ENCODE measurements at places on chromosomes 5 and 9.
A peak's percentile ranks its signal among the peaks of the same experiment; 100 is the strongest.

DNA sequence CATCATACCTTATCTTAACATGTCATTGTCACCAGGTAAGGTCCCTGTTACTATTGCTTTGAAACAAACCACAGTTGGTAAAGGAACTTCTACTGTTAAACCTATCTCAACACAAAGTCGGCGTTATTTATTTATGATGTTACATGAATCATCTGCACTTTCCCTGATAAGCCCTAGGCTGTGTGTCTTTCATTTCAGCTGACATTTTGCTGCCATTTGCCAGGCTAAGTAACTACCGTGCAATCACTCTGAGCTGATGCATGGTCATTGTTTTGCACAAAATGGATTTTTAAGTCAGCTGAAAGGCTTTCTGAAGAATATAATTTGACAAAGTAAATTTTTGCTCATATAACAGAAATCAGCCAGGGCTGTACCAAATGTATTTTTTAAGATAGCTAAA lies 546.5 kb downstream of the ZNF608 start:
- no peak for DNase-seq

- no peak for DNase-seq
These were observed 460 bp upstream of the ACO1 start for GRCh38 chr9:32384002-32384363.

DNA sequence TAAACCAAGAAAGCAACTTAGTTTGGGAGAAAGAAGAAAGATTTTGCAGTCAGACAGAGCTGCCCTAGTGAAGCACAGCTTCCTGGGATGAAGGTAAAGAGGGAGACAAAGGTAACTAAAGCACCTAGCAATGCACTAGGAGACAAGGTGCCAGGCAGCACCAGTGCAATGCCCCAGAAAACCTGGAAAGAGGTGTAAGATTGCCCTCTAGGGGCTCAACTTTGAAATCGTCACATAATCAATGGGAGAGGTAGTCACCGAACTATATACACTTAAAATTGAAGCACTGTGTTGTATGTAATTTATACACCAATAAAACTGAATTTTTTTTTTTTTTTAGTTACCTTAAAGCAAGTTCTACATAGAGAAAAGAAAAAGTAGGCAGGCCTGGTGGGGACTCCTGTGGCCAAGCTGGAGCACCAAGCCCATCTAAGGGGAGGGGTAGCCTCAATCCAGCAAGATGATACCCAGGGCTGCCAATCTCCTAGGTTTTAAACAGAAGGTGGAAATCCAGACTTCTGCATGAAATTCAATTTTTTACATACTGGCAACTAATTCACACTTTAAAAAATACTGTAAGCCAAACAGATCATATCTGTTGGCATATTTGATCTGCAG lies 48.2 kb downstream of the CDK5RAP2 start:
- DNase-seq, result peak; percentile 15

DNA sequence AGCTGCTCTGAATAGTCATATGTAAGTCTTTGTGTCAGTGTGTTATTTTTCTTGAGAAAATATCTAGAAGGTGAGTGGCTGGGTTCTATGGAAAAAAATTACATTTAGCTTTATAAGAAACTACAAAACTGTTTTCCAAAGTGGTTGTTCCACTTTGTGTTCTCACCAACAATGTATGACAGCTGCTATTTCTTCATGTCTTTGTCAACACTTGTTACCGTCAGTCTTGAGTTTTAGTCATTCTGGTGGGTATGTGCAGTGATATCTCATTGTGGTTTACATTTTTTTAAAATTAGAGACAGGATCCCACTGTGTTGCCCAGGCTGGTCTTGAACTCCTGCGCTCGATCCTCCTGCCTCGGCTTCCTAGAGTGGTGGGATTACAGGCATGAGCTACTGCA lies 246.4 kb downstream of the PJA2 start:
- no peak for DNase-seq

DNA sequence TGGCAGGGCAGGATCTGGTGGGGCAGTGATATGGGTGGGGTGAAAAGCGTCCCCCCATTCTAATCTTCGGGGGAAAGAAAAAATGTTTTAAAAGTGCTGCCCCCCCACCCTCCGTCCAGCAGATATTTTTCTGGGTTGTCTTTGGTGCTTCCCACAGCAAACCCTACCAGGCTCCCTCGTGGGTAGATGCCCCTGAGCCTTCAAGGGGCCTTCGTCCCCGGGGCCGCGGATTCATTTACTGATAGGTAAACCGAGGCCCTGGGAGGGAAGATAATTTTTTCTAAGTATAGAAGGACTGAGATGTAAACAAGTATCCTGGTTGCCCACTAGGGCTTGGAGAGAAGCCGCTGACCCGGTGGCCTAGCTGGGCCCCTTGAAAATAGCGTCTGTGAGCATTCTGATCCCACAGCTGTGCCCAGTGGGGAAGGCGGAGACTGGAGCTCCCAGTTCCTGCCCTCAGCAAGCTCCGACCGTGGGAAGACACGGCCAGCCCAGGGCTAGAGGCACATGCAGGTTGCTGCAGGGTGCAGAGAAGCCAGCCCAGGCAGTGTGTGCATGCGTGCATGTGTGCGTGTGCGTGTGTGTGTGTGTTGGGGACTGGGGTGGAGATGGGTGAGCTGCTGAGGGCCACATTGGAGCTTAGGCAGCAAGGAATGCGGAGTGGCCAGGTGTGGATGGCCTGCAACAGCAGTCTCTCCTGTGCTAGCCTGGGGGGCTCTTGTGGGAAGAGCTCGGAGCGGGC lies 6.0 kb upstream of the RXRA start:
- DNase-seq, result no peak

DNA sequence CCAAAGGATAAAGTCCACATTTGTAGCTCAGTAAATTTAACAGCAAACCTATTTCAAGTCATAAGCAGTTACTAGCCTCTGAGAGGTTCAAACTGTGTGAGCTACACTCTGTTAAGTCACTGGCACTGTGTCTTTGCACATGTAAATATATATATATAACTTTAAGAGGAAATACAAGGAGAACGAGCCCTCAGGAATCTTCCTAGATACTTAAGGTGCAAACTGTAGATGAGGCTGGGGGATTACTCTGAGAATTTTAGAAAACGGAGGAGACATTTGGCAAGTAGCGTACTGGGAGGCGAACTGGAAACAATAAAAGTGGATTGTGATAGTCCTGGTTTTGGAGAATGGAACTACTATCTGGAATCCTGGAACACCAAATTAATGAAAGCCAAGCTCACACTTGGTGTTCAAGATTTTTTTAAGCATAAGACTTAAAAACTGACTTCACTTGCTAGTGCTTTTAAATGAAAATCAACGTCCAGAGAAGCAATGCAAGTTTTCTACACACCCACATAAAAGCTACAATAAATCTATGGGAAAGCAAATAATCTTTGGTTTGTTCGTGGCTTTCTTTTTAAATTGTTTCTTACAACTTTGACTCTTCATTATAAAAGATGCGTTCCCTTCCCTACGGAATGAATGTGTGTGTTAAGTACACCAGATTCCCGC lies 1057.0 kb upstream of the DMAC1 start:
- no peak for DNase-seq

DNA sequence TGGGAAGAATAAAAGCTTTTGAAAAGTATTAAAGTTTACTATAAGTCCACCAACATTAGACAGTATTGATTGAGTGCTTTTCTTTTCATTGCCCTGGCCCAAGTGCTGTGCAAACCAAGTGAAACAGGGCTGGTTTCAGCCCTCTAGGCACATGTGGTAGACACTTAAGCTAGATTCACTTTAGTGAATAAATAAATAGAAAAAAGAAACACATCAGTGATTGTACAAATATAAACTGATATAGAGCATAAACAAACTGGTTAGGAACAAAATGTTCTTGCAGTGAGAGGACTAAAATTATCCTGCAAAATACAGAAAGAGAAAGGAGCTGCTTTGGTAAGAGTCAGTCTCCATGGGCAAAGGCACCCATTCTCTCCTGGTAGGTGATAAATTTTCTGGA lies 29.7 kb downstream of the ACTBL2 start:
- DNase-seq, result no peak

DNA sequence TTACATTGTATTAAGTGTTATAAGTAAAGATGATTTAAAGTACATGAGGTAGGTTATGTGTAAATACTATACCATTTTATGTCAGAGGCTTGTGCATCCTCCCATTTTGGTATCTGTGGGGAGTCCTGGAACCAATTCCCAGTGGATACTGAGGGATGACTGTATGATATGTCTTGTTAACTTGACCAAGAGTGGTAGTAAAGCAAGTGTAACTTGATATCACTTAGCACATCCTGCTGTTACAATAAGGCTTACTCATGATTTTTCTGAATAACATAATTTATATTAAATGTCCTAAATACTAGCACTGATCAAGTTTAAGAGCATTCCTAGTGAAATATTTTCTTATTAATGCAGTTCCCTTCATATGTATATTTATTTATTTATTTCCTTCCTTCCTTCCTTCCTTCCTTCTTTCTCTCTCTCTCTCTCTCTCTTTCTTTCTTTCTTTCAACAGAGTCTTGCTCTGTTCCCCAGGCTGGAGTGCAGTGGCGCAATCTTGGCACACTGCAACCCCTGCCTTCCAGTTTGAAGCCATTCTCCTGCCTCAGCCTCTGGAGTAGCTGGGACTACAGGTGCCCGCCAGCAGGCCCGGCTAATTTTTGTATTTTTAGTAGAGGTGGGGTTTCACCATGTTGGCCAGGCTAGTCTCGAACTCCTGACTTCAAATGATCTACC lies 7.5 kb downstream of the NDFIP1 start:
- DNase-seq, result no peak

DNA sequence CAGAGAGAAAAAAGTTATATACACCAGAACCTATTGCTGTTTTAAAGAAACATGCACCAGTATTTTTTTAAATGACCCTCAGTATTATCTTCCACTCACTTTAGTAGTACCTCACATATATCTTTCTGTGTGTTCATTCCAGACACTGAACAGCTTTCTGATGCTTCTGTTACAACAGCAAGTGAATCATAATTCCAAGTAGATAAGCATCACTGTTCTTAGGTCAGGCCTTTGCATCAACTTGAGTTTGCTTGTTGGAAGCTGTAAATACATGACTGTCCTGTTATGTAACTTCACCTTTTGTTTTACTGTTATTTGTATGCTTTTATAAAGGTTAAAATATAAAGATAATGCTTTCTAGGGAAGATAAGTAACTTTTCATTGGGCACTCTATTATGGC lies 184.4 kb downstream of the ISL1 start:
- no peak for DNase-seq

DNA sequence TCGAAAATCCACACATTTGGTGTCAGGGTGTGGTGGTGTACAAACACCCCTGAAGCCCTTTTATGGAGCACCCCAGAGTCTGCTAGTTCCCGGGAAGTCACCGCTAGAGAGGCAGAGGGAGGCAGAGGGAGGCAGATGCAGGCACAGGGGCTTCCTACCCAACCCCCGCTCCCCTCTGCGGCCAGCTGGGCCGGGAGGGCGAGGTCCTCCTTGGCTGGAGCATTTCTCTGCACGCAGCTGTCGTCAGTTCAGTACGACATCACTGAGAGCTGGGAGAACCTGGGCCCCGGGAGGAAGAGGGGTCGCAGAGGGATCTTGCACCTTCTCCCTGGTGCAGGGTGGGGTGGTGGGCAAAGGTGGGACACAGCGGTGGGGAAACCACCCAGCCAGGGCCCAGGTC lies 15.8 kb upstream of the UBAC1 start:
- DNase-seq, result no peak

DNA sequence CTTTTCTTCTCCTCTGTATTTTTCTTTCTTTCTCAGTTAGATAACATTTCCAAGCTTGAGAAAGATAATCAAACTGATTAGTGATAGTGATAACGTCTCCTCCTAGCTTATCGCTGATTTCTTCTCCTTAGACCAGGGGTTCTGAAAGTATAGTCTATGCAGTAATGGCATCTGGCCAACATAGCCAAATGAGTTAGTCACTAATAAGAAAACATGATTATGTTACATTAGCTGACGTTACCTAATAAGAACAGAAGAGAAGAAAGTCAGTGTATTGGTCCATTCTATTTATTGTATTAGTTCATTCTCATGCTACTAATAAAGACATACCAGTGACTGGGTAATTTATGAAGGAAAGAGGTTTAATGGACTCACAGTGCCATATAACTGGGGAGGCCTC lies 111.2 kb downstream of the STRBP start:
- DNase-seq, result no peak

GRCh38 chr5:77444356-77444755 lies 47.8 kb downstream of the WDR41 start:
- DNase-seq, result no peak

GRCh38 chr5:96755851-96756250 lies 51.9 kb downstream of the ERAP1 start:
- no peak for DNase-seq

DNA sequence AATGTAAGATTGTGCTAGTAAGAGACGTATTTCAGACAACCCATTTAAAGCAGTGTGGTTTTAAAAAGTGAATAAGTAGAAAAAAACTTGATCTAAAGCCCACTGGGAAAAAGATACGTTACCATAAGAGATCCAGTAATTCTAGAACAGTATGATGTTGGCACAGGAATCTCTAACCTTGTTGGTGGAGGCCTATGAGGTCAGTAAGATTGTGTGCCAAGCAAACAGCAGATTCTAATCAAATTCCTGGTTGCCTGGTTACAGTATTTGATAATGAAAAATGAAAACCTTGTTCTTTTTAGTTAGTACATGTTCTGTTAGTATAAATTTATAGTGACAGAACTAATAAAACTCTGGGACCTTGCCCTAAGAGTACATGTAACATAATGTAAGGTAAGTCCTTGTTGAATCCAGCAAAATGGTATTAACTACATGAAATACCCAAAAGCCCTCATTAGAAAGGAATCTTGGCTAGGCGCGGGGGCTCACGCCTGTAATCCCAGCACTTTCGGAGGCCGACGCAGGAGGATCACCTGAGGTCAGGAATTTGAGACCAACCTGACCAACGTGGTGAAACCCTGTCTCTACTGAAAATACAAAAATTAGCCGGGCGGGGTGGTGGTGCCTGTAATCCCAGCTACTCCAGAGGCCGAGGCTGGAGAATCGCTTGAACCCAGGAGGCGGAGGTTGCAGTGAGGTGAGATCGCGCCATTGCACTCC lies 33.2 kb upstream of the DMXL1 start:
- no peak for DNase-seq

DNA sequence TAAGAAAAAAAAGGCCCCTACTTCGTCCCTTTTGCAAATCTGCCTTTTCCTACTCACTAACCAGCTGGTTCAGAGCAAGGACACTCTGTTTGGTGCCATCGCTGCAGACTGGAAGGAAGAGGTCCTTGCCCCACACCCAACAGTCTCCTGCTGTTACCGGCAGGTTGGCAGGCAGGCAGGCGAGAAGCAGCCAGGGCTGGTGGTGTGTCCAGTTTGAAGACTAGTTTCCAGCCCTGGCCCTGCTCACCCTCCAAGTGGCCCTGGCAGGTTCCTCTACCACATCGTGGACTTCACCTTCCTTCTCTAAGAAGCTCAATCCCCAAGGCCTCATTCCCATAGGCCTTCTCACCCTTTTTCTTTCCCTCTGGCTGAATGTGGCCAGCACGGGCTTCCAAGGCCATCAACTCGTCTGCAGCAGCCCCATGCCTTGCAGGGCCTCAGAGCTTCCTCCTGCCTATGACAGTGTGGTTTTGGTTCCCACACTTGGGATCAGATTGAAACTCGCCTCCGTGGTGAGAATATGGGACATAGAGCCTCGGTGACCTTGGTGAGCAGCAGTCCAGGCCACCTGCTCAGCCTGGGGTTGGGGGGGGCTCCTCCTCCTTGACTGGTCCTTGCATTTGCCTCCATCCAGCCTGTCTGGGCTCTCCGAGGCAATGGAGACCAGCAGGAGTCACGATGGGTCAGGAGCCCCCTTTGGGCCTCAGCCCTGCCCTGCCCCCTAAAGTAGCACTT lies 22.9 kb downstream of the TGFBI start:
- no peak for DNase-seq

GRCh38 chr9:12776513-12777055 lies 1.8 kb downstream of the LURAP1L start:
- no peak for DNase-seq
